A172 (cell line): ENCODE measurements at places on chromosomes 16 and 17. TPM values are rescaled to one million over a fixed set of nuclear protein-coding genes. Genes with fewer than 3 reads are reported as not detected.

Gene C1QL1
- 22.9 and 28.2 TPM in 2 replicates for total RNA-seq

Gene SPSB3
- total RNA-seq, result 36.7 and 37.9 TPM in 2 replicates

Gene TBC1D3K
- total RNA-seq, result 0.10 TPM in 1 of 2 replicates, not detected in the other

Gene PAFAH1B1
- total RNA-seq, result 77.4 and 79.1 TPM in 2 replicates

Gene QRICH2
- total RNA-seq, result 2.1 and 2.8 TPM in 2 replicates

Gene DNAH17
- total RNA-seq, result 0.02 and 0.16 TPM in 2 replicates

Gene IRF8
- total RNA-seq, result 0.05 and 0.12 TPM in 2 replicates

Gene SCGB1C2
- not detected in 2 replicates for total RNA-seq
